Transverse colon (tissue), 4 donors: ENCODE measurements at places on chromosomes 13 and 19. TPM values are rescaled to one million over a fixed set of nuclear protein-coding genes. Genes with fewer than 3 reads are reported as not detected.

DNA sequence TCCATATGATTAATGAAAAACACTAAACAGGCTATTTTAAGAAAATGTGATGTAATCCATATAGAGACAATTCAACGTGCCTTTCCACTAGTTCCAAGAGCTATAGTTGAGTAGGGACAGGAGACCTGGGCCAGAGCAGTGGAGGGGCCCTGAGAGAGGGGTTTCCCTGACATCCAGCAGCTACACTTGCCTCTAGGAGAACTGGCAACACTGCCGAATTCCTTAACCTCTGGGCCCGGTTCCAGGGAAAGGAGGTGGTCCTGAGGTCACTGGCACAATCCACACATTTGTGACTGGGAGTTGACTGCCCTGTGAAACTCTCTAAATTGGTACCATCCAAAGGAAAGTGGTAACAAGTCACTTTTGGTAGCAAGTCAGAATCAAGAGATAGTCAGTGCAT, 264.4 kb downstream of the DCLK1 start:
- no peak for DNase-seq
- no peak overlapping the region for H3K4me3 ChIP-seq
- no peaks in the 10 kb centered on the region for H3K4me1 ChIP-seq
- no peaks in the 10 kb centered on the region for H3K27me3 ChIP-seq
- no peak overlapping the region for H3K27ac ChIP-seq

- no peak overlapping the region for H3K4me3 ChIP-seq
- H3K36me3 ChIP-seq = peaks cover 45% of the 10 kb centered on the region
- DNase-seq = no peak
- H3K4me1 ChIP-seq = no peaks in the 10 kb centered on the region
- no peaks in the 10 kb centered on the region for H3K27me3 ChIP-seq
- H3K27ac ChIP-seq = no peak overlapping the region
Measured at GRCh38 chr19:16850133-16850532, 20.9 kb downstream of the SIN3B start.

DNA sequence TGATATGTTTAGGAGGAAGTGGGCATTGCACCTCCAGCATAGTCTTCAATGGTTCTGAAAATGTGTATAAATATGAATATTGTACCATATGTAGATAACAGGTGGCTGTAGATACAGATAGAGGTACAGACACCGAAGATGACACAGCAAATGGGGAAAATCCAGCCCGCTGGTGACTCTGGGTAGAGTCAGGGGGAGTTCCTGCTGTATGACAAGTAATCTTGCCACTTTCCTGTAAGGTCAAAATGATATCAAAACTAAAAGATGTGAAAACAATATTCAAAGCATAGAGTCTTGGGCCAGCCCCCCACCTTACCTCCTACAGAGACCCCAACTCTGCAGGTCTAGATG, 17.8 kb downstream of the C2CD4C start:
- H3K27ac ChIP-seq = no peak overlapping the region
- no peaks in the 10 kb centered on the region for H3K36me3 ChIP-seq
- no peak overlapping the region for H3K4me3 ChIP-seq
- peaks cover 15% of the 10 kb centered on the region for H3K27me3 ChIP-seq
- H3K4me1 ChIP-seq = no peaks in the 10 kb centered on the region

GRCh38 chr13:88592105-88592504, 920.9 kb downstream of the SLITRK5 start:
- H3K4me1 ChIP-seq = no peaks in the 10 kb centered on the region
- H3K27me3 ChIP-seq = no peaks in the 10 kb centered on the region
- H3K36me3 ChIP-seq = no peaks in the 10 kb centered on the region
- no peak for DNase-seq
- no peak overlapping the region for H3K27ac ChIP-seq
- H3K4me3 ChIP-seq = no peak overlapping the region

DNA sequence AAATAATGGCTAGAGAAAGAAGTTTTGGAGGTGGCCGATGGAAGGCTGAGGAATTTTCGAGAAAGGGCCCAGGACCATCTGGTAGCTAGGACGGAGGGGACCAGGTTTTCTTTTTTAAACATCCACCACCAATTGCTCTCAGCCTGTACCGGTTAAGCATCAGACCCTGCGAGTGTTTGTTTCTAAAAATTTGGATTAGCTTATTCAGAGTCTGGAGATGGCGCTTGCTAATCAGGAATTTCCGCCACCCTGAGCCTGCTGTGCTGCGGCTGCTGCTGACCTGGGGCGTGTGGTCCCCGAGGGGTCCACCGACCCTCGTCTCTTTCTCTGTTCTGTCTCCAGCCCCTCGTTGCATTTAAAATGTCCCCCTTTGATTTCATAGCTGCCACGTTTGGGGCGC, 2.0 kb downstream of the UHRF1 start:
- peaks cover 10% of the 10 kb centered on the region for H3K27me3 ChIP-seq
- peak overlapping the region; percentile 51 for H3K27ac ChIP-seq
- H3K4me3 ChIP-seq = peak overlapping the region; percentile 80
- H3K4me1 ChIP-seq = peaks cover 36% of the 10 kb centered on the region
- H3K36me3 ChIP-seq = no peaks in the 10 kb centered on the region

DNA sequence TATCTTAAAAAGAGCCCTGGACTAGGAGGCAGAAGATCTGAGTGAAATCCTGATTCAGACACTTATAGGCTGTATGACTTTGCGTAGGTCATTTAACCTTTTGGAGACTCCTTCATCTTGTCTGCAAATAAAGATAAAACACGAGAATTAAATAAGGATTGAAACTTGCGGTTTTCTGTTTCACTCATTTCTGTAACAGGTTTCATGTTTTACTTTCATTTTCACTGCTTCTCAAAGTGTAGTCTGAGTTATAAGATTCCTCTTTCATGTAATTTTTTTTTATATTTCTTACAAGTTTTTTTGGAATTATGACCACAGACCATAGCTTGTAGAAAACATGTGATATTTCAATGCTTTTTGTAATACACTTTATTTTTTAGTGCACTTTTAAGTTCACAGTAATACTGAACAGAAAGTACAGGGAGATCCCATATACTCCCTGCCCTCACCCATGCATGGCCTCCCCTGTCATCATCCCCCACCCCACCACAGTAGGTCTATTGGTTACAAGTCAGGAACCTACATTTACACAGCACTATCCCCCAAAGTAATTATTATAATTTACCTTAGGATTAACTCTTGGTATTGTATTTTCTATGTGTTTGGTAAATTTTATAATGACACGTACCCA, 174.6 kb downstream of the ITGBL1 start:
- no peak overlapping the region for H3K27ac ChIP-seq
- no peaks in the 10 kb centered on the region for H3K36me3 ChIP-seq
- no peaks in the 10 kb centered on the region for H3K27me3 ChIP-seq
- DNase-seq = no peak
- peak overlapping the region; percentile 8 for H3K4me3 ChIP-seq
- H3K4me1 ChIP-seq = peaks cover 50% of the 10 kb centered on the region

DNA sequence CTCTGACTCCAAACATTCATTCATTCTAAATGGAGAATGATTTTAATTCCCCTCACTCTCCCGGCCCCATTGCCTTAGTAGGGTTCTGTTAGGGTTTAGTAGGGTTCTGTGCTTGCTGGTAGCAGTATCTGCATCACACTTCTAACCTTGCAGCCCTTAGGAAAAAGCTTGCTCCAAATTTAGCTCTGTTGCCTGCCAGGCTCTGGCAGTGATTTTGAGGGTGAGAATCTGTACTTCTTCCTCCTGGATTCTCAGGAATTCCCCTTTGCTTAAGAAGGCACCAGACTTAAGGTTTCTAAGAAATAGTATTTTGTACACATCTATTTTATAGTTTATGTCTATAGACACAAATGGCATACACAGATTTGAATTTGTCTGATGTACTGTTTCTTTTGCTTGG, 14.7 kb downstream of the B3GLCT start:
- no peak overlapping the region for H3K4me3 ChIP-seq
- H3K27ac ChIP-seq = no peak overlapping the region
- peaks cover 5% of the 10 kb centered on the region for H3K4me1 ChIP-seq
- no peaks in the 10 kb centered on the region for H3K27me3 ChIP-seq
- H3K36me3 ChIP-seq = no peaks in the 10 kb centered on the region
- no peak for DNase-seq

- H3K27me3 ChIP-seq = no peaks in the 10 kb centered on the region
- H3K4me3 ChIP-seq = no peak overlapping the region
- no peak for DNase-seq
- no peaks in the 10 kb centered on the region for H3K4me1 ChIP-seq
- H3K27ac ChIP-seq = no peak overlapping the region
- no peaks in the 10 kb centered on the region for H3K36me3 ChIP-seq
Measured at GRCh38 chr13:111329641-111330040, 9.2 kb downstream of the TEX29 start.

- no peaks in the 10 kb centered on the region for H3K27me3 ChIP-seq
- H3K4me1 ChIP-seq = no peaks in the 10 kb centered on the region
- H3K4me3 ChIP-seq = no peak overlapping the region
- DNase-seq = peak; percentile 65
Measured at GRCh38 chr13:24127116-24127631, 33.3 kb upstream of the SPATA13 start.

DNA sequence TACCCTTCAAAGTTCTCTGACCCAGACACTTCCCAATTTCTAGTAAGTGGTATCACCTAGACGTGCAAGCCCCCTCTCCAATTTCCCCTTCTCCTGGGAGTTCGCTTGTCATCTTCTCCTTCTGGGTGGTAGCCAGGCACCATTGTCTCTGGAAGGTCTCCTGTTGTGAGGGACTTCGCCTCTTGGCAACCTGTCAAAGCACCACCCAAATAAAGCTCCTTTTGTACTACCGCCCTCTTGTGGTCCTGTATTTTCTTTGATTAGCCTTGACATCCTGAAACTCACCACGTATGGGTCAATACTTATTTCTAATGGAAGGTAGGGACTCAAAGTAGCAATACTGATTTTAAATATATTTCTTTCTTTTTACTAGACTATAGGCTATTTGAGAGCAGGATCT, 8.2 kb downstream of the GPC5 start:
- H3K36me3 ChIP-seq = no peaks in the 10 kb centered on the region
- H3K4me3 ChIP-seq = no peak overlapping the region
- no peak for DNase-seq

GRCh38 chr19:1107661-1108261, 4.0 kb downstream of the GPX4 start:
- no peaks in the 10 kb centered on the region for H3K36me3 ChIP-seq
- no peak for DNase-seq
- no peak overlapping the region for H3K27ac ChIP-seq
- H3K4me3 ChIP-seq = no peak overlapping the region

GRCh38 chr13:20738616-20739015, 35.1 kb downstream of the IL17D start:
- H3K27me3 ChIP-seq = no peaks in the 10 kb centered on the region
- H3K36me3 ChIP-seq = no peaks in the 10 kb centered on the region
- no peak for DNase-seq

GRCh38 chr13:63381078-63381859, 1965.6 kb upstream of the PCDH20 start:
- DNase-seq = no peak
- H3K36me3 ChIP-seq = no peaks in the 10 kb centered on the region
- no peaks in the 10 kb centered on the region for H3K4me1 ChIP-seq
- H3K27ac ChIP-seq = no peak overlapping the region
- H3K27me3 ChIP-seq = no peaks in the 10 kb centered on the region
- H3K4me3 ChIP-seq = no peak overlapping the region

DNA sequence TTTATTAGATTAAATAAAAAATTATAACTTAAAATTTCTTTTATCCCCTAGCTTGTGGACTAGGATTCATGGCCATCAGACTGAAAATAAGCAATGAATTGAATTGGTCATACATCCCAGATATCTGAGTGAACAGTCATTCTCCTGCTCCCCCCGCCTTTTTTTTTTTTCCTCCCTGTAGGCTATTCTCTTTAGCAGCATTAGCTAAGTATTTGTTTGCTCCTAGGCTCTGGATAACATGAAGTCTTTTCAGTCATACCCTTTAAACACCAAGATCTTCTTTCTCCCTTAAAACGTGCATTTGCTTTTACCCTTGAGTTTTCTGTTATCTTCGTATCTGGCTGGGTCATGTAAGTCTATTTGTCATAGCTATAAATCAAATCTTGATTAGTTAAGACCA, 866.7 kb upstream of the SPRY2 start:
- no peak overlapping the region for H3K27ac ChIP-seq
- H3K36me3 ChIP-seq = no peaks in the 10 kb centered on the region
- H3K4me3 ChIP-seq = no peak overlapping the region
- no peak for DNase-seq

DNA sequence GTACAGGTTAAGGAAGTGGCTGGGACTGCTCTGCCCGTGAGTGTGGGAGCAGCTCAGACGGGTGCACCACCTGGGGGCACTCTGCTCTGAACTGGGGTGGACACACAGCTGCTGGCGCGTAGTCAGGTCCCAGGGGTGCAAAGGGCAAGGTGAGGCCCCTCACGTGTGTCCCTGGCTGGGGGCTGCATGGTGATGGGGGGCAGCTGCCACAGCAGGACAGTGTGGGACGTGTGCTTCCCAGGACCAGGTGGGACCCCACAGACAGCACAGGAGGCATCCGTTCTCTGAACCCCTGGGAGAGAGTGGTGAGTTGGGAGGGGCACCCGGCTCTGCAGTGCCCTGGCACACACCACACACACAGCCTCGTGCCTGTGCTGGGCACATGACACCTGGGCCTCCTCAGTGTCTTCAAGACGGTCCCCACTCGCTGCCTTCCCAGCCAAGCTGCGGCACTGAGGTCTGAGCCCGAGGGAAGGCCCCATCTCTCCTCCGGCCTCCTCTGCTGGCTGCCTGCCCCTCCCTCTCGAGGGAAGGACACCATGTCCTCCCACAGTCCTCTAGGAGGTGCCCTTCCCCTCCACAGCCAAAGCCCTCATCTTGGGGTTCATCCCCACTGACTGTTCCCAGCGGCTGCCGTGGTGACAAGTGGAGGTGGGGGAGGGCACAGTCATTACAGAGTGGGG, 24.7 kb downstream of the CILP2 start:
- no peak for DNase-seq
- H3K4me1 ChIP-seq = no peaks in the 10 kb centered on the region
- H3K4me3 ChIP-seq = no peak overlapping the region
- H3K27ac ChIP-seq = no peak overlapping the region

- H3K36me3 ChIP-seq = peaks cover 12% of the 10 kb centered on the region
- peak overlapping the region; percentile 90 for H3K4me3 ChIP-seq
- peak overlapping the region; percentile 100 for H3K27ac ChIP-seq
- H3K27me3 ChIP-seq = no peaks in the 10 kb centered on the region
Measured at GRCh38 chr19:38850976-38851621, 1.3 kb upstream of the HNRNPL start.

Gene VSTM1
- total RNA-seq = not detected

Gene ERFL
- total RNA-seq = 0.80 TPM

Gene VASP
- total RNA-seq = 206 TPM

Gene KIR3DL2
- total RNA-seq = not detected
